ENCODE measurements at places on chromosomes 16 and 17. TPM values are rescaled to one million over a fixed set of nuclear protein-coding genes. Genes with fewer than 3 reads are reported as not detected.
A peak's percentile ranks its signal among the peaks of the same experiment; 100 is the strongest.

GRCh38 chr17:42441371-42442195 is 17.1 kb upstream of the ATP6V0A1 start:
- no peak for DNase-seq

GRCh38 chr16:3140603-3141427 is 6.0 kb downstream of the ZNF213 start:
- no peak for DNase-seq

DNA sequence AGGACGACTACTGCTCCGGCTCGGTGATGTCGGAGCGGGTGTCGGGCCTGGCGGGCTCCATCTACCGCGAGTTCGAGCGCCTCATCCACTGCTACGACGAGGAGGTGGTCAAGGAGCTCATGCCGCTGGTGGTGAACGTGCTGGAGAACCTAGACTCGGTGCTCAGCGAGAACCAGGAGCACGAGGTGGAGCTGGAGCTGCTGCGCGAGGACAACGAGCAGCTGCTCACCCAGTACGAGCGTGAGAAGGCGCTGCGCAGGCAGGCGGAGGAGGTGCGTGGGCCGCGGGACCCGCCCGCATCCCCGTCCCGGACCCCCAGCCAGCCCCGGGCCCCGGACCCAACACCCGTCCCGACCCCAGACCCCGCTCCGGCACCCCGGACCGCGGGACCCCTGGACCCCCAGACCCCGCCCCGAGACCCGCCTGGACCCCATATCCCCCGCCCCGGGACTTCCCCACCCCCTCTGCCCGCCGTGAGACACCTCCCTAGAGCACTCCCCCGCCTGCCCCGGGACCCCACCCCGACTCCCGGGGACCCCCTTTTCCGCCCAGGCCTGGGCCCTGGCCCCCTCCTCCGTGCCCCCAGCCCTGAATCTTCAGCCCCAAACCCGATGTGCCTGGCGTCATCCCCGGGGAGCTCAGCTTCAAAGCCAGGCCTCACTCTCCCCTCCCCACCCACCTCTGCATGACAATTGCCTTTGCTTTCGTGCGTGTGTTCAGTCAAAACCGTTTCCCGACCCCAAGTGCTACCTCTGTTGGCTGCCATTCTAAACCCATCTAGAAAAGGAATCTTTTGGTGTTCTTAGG is 594 bp downstream of the MAPK8IP3 start:
- peak; percentile 36 for DNase-seq

- no peak for DNase-seq
These were observed 28.2 kb downstream of the ST3GAL2 start for GRCh38 chr16:70410734-70411133.

Gene CARD14
- not detected for total RNA-seq

Data from IMR-90 (cell line).